ENCODE measurements at places on chromosomes 16 and 17.

- no peak for DNase-seq
These were observed 123.0 kb upstream of the CACNG5 start for GRCh38 chr17:66711881-66712321.

DNA sequence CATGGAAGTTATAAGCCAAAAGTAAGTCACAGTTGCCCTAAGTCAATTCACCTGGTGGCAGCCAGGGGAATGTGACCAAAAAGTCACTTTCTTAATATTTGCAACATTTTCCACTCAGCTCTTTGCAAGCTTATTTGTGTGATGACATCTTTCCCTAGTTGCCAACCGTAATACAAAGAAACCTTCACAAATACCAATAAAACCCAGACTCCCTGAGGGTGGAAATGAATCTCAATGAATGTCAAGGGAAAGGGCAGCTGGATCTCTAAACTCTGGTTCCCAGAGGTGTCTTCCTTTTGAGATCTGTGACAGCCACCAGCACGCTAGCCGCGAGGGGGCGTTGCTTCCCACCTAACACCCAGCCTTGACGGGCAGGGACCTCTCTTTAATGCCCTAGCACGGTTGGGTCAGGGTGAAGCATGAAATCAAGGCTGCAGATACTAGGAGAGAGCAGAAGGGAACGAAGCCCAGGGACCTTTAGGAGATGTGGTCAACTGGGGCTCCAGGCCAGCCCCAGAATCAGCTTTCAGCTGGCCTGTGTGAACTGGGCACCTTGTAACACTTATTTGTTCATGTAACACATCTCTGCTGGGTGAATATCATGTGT, 82.2 kb downstream of the CMC2 start:
- DNase-seq = no peak

DNA sequence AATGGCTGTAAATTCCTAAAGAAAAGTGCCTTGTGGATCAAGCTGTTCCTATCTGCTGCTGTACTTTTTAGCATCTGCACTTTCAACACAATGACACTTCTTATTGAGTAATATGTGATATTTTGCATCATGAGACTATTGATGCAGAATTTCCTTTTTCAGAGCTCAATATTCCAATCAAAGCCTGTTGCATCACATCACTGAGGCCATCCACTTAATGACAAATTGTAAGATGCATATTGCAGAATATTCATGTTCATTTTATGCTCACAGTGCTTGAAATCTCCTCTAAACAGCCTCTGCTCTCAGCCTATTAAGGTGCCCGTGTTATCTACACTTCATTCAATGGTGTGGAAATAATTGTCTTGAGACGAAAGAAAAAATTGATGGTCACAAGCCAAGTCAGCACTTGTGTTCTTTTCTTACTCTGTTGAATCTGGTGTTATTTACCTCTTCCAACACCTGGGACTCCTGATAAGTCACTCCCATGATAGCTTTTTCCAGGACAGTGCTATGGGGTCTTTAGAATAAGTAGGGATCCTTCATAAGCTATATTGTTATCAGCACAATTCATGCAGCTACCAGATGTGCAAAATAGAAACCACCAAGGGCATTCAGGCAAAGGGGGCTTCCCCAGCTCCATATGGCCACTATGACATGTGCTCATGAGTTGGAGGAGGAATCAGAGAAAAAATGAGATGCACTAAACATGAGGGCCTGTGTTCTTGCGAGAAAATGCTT, 9.3 kb upstream of the SKAP1 start:
- DNase-seq = peak; percentile 20

DNA sequence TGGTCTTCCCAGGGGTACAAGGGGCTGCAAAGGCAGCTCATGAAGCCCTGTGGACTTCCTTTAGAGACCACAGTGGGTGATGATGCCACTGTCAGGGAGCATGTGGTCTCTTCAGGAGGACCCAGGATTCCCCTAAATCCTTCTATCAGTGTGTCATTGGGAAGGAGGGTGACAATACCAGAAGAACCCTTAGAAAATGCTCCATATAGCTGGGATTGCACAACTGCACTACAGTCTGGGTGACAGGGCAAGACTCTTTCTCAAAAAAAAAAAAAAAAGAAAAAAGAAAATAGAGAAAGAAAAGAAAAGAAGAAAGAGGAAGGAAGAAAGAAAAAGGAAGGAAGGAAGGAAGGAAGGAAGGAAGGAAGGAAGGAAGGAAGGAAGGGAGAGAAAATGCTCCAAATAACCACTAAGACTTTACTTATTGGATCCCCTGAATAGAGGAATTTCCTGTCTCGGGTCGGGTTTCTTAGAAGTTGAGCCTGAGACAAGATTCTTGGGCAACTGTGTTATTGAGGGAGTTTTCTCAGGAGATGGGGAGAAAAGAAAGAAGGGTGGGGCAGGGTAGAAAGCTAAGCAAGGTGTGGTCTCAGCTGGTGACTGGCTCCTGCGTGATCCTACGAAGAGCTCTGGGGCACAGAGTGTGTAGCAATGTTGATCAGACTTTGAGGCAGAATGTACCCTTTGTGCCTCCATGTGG, 83.1 kb upstream of the DNAH9 start:
- no peak for DNase-seq

GRCh38 chr16:56532714-56533113, 12.9 kb upstream of the BBS2 start:
- DNase-seq = no peak

- DNase-seq = no peak
These were observed 10.6 kb downstream of the MTMR4 start for GRCh38 chr17:58503866-58504265.

GRCh38 chr17:82889496-82890338, 49.9 kb upstream of the ZNF750 start:
- DNase-seq = no peak

GRCh38 chr16:9107025-9107970, 15.9 kb downstream of the HAPSTR1 start:
- DNase-seq = no peak

GRCh38 chr16:56450986-56451752, at the start of the genes NUDT21 and OGFOD1:
Gene NUDT21 (minus strand): TSS chr16:56451332. CDS start chr16:56451202, 130 bp downstream.
Gene OGFOD1 (plus strand): TSS chr16:56451554. CDS start chr16:56451613, 59 bp downstream.
- peak; percentile 94 for DNase-seq

DNA sequence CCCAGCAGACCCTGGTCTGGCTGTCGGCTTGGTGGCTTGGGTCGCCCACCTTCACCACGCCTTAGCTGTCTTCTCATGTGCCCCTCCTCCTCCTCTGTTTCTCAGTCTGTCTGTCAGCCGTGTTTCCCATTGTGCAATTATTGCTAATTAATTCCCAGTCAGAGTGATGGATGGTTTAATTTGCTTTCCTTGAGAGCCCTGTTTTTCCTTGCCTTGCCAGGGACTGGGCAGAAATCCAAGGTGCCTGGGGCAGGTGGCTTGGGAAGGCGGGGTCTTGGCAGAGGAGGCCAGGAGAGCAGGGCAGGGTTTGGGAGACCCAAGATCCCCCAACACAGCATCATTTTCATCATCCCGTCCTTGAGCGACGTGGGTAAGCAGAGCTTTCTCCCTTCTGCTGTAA, 21.3 kb downstream of the NECAB2 start:
- no peak for DNase-seq

- no peak for DNase-seq
These were observed 169.0 kb upstream of the IRX6 start for GRCh38 chr16:55154956-55155355.

DNA sequence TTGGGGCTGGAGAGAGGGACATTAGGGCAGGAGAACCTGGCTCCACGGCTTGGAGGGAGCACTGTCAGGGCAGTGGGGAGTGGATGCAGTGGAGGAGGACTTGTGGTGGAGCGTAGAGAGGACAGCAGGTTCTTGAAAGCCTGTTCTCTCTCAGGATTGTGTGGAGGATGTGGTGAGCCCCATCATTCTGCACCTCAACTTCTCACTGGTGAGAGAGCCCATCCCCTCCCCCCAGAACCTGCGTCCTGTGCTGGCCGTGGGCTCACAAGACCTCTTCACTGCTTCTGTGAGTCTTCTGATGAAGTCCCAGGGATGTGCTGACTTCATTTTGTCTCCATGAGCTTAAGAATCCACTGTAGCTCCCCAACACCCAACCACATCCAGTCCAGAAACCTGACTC, 13.5 kb downstream of the COX6A2 start:
- peak; percentile 9 for DNase-seq

GRCh38 chr17:65185062-65185461, 47.9 kb downstream of the RGS9 start:
- no peak for DNase-seq

GRCh38 chr17:5499476-5500231, 13.3 kb downstream of the MIS12 start:
- no peak for DNase-seq

DNA sequence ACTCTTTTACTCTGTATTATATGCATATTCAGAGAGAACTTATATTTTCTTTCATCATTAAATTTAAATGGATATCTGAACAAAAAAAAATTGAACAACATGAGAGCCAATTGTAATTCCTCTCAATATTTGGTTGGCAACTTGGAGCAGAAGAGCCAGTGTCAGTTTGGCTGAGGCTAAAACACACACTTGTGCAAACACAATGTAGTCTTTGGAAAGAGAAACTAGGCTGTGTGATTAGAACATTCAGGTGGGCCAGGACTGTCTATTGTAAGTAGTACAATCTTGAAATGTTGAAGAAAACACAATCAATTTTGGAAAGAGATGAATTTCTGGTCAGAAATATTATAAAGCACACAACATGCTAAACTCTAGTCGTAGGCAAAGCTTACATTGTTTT, 17.0 kb downstream of the DCAF7 start:
- no peak for DNase-seq

GRCh38 chr16:66901626-66902025, 17.1 kb downstream of the CDH16 start:
- no peak for DNase-seq

- no peak for DNase-seq
These were observed 9.7 kb downstream of the LUC7L3 start for GRCh38 chr17:50728881-50729765.

DNA sequence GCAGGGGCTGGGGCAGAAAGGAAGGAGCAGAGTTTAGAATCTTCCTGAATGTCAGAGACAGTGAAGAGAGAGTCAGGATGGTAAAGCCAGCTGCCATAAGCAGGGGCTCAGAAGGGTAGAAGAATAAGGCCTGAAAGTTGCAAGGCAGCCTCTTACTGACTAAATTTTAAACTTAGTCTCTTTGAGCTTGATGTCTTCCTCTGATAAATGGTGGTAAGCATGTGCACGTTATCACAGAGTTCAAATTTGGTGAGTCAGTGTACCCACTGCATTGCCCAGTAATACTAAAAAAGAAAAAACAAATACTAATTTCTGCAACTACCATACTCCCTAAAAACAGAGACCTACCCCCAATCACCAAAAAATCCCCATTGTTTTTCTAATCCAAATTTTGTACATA, 45.2 kb downstream of the SIAH1 start:
- DNase-seq = no peak

DNA sequence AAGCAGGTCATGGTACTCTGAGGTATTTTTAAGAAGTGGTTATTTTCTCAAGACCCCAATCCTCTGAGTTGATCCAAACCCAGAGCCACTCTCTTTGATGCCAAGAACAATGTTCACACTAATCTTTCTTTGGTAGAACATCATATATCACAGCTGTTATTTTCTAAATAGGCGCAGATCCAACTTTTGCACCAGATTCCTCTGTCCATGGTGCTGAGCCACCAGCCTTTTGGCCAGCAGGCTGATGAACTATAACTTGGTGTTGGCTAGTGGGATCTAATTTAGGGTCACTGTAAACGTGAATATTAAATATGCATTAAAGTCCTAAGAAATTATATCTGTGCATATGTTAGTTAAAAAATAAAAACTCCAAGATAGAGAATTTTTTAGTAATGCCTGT, 7.0 kb upstream of the ZKSCAN2 start:
- DNase-seq = no peak

DNA sequence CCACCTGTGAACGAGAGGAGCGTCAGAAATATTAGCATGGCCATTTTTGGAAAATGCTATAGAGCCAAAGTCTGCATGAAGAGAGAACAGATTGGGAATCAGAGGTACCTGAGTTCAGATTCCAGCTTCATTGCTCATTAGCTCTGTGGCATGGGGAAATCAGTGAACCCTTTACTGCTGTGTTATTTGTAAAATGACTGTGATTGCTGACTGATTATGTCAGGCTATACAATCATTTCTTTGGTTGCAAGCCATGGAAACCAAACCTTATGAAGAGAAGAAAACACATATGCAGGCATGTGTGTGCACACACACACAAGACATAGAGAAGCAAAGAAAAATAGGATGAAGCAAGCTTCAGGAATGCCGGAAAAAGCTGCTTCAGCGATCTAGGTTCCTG, 101.4 kb upstream of the HSBP1 start:
- DNase-seq = no peak

GRCh38 chr17:48483004-48483403, 47.8 kb downstream of the HOXB1 start:
- DNase-seq = no peak

DNA sequence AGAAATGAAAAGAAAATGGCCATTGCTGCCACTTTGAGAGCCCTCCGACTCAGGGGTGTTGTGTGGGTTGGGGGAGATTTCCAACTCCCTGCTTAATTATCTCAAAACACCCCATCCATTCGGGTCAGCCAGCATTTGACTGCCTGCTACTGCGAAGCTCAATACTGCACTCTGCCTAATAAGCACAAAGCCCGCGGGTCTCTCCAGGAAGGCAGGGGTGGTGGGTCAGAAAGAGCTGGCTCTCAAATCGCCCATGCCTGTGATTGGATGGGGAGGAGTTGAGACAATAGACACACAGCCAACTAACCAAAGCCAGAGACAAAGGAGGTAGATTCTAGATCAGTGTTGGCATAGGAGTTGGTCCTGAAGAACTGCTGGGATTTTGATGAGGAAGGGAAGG, 2.3 kb upstream of the XAF1 start:
- DNase-seq = no peak

DNA sequence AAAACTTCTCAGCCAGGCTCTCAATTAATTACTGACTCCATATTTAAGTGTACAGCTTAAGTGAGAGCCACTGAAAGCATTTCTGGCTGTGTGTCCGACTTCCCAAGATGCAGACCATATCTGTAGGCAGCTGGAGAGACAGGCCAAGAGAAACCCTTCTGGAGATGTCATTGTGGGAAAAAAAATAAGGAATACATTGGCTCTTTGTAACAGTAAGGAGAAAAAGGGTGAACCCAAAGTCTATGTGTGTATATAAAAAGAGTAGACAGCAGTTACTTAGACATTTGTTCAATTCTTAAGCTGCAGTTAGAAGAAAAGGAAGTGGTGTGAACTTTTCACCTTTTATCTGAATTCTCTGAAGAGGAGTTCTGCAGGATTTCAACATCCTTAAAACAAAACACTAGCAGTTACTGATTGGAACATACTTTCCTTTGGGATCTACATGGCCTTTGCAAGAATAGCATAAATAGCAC, 21.7 kb downstream of the FAM117A start:
- DNase-seq = no peak

All from CD4-positive, alpha-beta T cell treated with Interferon gamma for 1 hour (primary cell).